Coronary artery (tissue), 2 donors: ENCODE measurements at places on chromosomes 16 and 17.

DNA sequence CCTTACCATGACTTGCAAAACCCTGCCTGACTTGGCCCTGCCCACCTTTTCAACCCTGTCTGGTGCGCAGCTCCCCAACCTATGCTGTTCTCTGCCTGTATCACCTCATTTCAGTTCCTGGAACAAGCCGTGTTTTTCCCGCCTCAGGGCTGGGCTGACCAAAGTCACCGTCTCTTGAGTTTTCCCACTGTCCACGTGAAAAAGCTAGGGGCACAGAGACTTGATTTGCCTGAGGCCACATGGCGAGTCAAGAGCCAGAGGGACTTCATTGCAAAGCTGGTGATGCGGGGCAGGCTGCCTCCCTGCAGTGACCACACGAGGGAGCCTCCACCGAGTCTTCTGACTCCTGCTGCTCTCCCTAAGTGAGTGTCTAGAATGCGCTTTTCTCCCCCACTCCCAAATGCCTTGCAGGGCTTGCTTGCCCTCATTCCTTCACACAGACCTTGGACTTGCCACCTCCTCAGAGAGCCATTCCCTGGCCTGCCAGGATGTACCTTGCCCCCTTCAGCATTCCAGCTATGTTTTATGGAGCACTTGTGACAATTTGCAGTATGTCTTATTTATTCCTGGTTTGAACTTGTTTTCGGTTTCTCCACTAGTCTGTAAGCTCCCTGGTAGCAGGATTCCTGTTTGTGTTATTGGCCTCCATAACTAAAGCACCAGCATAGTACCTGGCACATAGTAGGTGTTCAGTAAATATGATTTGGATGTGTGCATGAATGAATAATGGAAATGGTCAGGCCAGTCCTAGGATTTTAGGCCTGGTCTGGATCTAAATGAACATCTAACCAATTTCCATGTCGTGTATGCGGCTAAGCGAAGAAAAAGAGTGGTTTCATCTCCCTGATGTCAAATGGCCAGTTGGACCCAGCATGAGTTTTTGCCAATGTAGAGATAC, 252.3 kb downstream of the SNX29 start:
- no peak for DNase-seq

- no peak for DNase-seq
These were observed 29.5 kb upstream of the PRM1 start for GRCh38 chr16:11310634-11310977.

GRCh38 chr17:16491703-16492612, at the start of gene LRRC75A:
LRRC75A (minus strand) TSS chr17:16492193; CDS start chr17:16491990, 203 bp downstream.
- no peak for DNase-seq

GRCh38 chr16:24737391-24737871, 8.0 kb downstream of the TNRC6A start:
- DNase-seq, result no peak

GRCh38 chr17:73921306-73921705, 277.1 kb upstream of the SDK2 start:
- no peak for DNase-seq

DNA sequence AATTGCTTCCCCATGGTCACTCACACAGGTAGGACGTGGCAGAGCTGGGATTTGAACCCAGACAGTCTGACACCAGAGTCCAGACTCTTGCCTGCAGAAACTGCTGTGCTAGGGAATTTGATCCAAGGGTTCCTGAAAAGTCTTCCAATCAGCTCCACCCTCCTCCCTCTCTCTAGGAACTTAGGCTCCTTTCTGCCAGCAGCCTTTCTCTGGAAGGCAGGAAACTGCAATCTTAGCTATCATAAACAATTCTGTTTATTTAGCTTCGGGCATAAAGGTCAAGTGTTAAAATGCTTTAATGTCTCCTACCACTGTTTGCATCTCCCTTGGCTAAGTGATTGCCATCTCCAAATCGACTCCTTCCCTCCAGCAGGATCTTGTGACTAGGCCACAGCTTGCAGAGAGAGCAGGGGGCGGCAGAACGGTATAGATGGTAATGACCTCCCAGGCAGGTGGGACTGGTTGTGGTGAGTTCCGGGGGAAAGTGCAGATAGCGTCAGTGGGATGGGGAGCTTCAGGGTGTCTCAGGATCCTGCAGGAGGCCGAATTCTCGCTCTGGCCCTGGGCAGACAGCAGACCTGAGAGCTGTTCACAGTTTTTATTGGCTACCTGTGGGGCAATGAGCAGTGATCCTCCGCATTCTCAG, 882.4 kb upstream of the EEF2KMT start:
- peak; percentile 12 for DNase-seq

GRCh38 chr17:59093702-59094231, 12.9 kb downstream of the TRIM37 start:
- DNase-seq, result no peak

DNA sequence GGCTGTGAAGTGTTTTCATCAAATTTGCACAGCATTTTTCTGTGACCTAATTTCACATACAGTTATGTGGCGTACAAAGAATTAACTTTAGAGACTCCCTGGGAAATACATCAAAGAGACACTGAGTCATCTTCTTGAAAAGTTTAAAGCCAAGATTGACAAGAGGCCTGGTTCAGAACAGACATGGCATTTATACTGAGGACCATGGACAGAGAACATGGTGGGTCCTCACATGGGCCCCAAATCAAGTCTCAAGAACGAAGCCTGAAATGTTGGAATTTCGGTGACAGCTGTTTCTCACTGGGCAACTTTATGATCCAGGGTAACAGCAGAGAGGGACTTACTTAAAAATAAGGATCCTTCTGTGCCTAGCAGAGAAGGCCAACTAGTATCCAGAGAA, 311.5 kb upstream of the KCNJ16 start:
- DNase-seq, result no peak
